Spinal cord (tissue), 10 donors: ENCODE measurements at places on chromosomes 2 and 18. TPM values are rescaled to one million over a fixed set of nuclear protein-coding genes. Genes with fewer than 3 reads are reported as not detected.

GRCh38 chr2:28453396-28453795 lies 42.5 kb upstream of the PLB1 start:
- H3K4me3 ChIP-seq, result no peak overlapping the region
- no peaks in the 10 kb centered on the region for H3K4me1 ChIP-seq
- no peaks in the 10 kb centered on the region for H3K36me3 ChIP-seq
- DNase-seq, result no peak

- no peak for DNase-seq
- no peaks in the 10 kb centered on the region for H3K36me3 ChIP-seq
- H3K4me3 ChIP-seq, result no peak overlapping the region
These were observed 57.9 kb upstream of the ARHGAP15 start for GRCh38 chr2:143071185-143071876.

GRCh38 chr2:46170026-46170425 lies 127.2 kb upstream of the EPAS1 start:
- H3K27ac ChIP-seq, result no peak overlapping the region
- H3K4me3 ChIP-seq, result no peak overlapping the region
- peaks cover 23% of the 10 kb centered on the region for H3K4me1 ChIP-seq
- H3K36me3 ChIP-seq, result peaks cover 15% of the 10 kb centered on the region
- H3K27me3 ChIP-seq, result no peaks in the 10 kb centered on the region

DNA sequence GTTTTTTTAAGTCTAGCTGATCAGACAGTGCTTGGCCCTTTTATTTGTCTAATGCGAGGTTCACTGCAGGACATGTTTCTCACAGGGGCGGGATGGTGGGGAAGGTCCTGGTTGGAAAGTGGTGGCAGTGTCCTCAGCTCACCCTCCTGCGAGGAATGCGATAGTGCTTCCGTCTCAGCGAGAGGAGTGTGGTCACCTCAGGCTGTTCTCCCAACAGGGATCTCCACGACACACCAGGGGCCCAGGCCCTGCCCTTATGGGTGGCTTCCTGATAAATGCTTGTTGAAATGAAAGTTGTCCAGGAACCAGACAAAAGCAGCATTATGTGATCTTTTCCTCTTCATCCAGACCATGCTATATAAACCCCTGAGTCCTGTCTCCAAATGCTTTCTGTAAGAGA lies 70.1 kb downstream of the BOLA3 start:
- H3K4me3 ChIP-seq, result no peak overlapping the region
- H3K27ac ChIP-seq, result no peak overlapping the region
- no peaks in the 10 kb centered on the region for H3K27me3 ChIP-seq
- peaks cover 23% of the 10 kb centered on the region for H3K36me3 ChIP-seq
- peaks cover 3% of the 10 kb centered on the region for H3K4me1 ChIP-seq

Gene MERTK
- 16.8 TPM for total RNA-seq

Gene EN1
- total RNA-seq, result 2.8 TPM

DNA sequence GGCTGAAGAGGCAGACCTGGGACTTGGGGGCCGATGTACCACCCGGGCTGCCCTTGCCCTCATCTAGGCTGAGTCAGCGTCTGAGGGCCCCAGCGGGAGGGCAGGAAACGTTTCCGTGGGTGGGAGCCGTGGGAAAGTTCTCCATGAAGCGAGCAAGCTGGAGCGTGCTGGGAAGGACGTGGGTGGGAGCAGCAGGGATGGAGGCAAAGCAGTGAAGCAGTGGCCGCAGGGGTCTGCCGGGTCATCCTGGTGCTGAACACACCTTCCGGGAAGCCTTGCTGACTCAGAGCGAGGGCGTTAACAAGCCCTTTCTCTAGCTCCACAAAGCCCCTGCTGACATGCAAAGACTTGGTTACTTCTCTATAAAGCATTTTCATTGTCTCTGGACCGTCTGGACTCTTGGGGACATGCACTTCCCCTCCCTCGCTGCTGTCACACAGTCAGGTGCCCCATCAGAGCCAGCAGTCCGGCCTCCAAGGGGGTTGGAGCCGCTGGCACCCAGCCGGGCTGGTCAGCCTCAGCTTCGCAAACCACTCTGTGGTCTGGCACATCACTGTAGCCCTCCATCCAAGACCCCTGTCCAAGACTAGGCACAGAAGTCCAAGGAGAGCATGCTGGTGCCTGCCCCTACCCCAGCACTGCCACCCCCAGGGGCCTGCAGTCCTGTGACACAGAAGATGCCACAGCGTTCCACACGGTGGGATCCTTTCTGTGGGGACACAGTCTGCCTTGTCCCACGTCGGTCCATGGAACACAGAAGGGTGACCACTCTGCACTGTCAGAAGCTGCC lies 115.1 kb upstream of the GPC1 start:
- H3K27ac ChIP-seq, result no peak overlapping the region
- peaks cover 28% of the 10 kb centered on the region for H3K4me1 ChIP-seq
- no peak overlapping the region for H3K4me3 ChIP-seq
- no peaks in the 10 kb centered on the region for H3K27me3 ChIP-seq
- no peak for DNase-seq

DNA sequence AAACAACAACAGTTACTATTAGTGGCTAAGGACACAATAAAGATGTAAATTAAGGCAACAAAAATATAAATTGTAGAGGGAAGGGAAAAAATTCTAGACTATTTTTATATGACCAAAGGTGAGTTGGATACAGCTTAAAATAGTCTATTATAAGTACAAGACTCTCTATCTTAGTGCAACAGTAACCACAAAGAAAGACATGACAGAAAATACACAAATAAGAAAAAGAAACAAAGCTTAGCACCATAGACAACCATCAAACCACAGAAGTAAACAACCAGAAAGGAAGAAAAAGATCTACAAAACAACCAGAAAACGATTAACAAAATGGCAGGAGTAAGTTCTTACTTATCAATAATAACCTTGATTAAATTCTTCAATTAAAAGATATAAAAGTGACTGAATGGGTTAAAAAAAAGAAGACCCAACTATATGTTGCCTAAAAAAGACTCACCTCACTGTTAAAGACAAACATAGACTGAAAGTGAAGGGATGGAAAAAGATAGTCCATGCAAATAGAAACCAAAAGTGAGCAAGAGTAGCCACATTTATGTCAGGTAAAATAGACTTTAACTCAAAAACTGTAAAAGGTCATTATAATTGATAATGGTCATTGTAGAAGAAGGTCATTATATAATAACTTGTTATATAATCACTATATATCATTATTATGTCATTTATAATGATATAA lies 62.5 kb downstream of the USP40 start:
- H3K36me3 ChIP-seq, result peaks cover 7% of the 10 kb centered on the region
- H3K27ac ChIP-seq, result no peak overlapping the region
- no peak overlapping the region for H3K4me3 ChIP-seq

Gene NEURL3
- total RNA-seq, result 0.30 TPM

- no peaks in the 10 kb centered on the region for H3K27me3 ChIP-seq
- no peak overlapping the region for H3K27ac ChIP-seq
- no peak for DNase-seq
- no peaks in the 10 kb centered on the region for H3K36me3 ChIP-seq
- no peak overlapping the region for H3K4me3 ChIP-seq
These were observed 65.4 kb upstream of the ASAP2 start for GRCh38 chr2:9141091-9141667.

DNA sequence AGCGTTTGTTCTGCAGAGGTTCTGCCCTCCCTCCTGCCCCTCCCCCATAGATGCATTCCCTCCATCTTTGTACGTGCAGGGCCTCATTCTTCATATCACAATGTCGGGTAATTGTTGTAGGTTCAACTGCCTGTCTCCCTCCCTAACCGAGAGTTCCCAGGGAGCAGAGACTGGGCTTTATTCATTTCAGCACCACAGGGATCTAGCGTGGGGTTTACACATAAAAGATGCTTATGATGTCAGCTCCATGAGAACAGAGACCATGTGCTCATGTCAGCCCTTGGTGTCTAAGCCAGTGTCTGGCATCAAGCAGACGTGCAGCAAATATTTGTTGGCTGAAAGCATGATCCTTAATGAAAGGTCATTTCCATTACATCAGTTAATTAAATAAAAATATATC lies 298.9 kb upstream of the TRIB2 start:
- H3K36me3 ChIP-seq, result no peaks in the 10 kb centered on the region
- H3K27ac ChIP-seq, result no peak overlapping the region
- no peaks in the 10 kb centered on the region for H3K4me1 ChIP-seq
- H3K4me3 ChIP-seq, result no peak overlapping the region
- no peak for DNase-seq
